ENCODE measurements at places on chromosomes 1 and 21.

GRCh38 chr1:207670997-207671396, 26.1 kb downstream of the CR1L start:
- no peak for DNase-seq

DNA sequence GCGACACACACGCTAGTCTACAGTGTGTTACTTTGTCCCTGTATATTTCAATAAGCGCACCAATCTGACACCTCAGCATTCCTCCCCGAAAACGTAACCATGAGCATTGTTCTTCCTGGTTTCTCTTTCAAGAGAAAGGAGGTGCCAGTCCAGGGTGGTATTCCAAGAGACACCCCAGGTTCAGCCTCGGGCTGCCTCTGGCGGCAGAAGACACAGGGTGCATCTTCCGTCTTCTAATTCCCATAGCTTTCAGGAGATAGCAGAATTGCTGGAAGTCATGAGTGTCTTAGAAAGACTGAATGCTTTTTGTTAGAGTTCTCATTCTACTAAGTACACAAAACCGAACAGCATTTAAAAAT, 15.9 kb upstream of the RGS8 start:
- DNase-seq: no peak

DNA sequence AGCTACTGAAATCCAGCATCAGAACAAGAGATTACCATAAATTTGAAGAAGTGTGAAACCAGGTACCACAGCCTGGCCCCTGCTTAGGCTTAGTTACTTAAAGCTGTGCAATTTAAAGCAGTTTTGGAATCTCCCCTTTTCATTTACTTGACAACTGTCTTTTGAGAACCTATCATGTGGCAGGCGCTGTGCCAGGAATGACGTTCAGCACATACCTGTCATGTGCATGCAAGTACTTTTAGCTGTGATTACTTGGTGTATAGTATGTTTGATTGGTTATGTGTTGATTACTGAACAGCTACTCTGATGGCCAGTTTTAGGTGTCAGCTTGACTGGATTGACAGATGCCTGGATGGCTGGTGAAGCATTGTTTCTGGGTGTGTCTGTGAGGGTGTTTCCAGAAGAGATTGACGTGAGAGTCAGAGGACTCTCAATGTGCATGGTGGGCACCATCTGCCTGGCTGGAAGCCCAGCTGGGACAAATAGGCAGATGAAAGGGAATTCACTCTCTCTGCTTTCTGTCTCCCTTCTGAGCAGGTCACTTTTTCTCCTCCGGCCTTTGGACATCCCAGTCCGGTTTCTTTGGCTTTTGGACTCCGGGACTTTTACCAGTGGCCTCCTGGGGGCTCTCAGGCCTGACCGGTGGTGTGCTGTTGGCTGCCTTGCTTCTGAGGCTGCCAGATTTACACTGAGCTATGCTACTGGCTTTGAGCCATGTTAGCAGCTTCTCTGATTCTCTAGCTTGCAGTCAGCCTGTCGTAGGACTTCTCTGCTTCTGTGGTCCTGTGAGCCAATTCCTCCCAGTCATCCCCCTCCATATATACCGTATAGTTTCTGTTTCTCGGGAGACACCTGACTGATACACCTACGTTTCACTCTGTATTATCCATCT, 178.0 kb downstream of the RYR2 start:
- no peak for DNase-seq

DNA sequence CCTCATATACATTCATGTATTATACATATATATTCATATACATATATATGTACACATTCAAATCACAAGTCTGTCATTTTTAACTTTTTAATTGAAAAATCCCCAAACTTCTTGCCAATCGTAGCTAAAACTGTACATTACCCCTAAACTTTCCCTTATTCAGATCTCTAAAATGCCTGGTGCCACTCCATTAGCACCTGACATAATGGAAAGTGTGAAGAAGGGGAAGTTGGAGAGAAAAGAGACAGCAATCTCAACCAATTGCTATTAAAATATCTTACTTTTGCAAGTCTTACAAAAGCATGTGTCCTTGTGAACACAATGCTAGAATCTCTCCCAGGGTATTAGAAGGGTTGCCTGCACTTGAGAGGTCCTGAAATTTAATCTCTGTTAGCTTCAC, 22.7 kb upstream of the PRKACB start:
- no peak for DNase-seq

GRCh38 chr1:203187304-203187685, 791 bp upstream of the CHI3L1 start:
- DNase-seq: no peak

GRCh38 chr1:229487181-229487580, 21.0 kb downstream of the NUP133 start:
- DNase-seq: no peak

Measured in NCI-H774 (cell line).